ENCODE measurements at places on chromosomes 11 and 22.

GRCh38 chr11:46970913-46971625 is 34.5 kb downstream of the CSTPP1 start:
- no peak for DNase-seq

GRCh38 chr11:44608991-44609782 is 43.7 kb downstream of the CD82 start:
- no peak for DNase-seq

DNA sequence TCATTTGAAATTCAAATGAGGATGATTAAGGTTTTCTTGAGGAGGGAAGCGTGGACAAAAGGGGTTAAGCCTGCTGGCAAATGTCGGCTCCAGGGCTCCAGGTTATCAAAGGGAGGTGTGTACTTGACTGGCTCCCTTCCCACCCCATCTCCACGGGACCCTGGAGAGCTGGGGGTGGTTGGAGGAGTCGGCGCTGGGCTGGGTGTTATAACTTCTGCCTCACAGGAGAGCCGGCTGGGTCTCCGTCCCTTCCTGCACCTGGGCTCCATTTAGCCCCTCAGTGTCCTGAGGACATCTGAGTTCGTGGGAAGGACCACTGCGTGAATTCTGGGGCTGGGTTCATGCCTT is 15.6 kb downstream of the POU2F3 start:
- DNase-seq: no peak

- DNase-seq: peak; percentile 84
Measured at GRCh38 chr22:32961497-32961896, 96.7 kb downstream of the SYN3 start.

- DNase-seq: peak; percentile 42
Measured at GRCh38 chr11:118258410-118258809, 5.7 kb downstream of the MPZL2 start.

- DNase-seq: no peak
Measured at GRCh38 chr11:2406451-2406850, 5.9 kb downstream of the TSSC4 start.

DNA sequence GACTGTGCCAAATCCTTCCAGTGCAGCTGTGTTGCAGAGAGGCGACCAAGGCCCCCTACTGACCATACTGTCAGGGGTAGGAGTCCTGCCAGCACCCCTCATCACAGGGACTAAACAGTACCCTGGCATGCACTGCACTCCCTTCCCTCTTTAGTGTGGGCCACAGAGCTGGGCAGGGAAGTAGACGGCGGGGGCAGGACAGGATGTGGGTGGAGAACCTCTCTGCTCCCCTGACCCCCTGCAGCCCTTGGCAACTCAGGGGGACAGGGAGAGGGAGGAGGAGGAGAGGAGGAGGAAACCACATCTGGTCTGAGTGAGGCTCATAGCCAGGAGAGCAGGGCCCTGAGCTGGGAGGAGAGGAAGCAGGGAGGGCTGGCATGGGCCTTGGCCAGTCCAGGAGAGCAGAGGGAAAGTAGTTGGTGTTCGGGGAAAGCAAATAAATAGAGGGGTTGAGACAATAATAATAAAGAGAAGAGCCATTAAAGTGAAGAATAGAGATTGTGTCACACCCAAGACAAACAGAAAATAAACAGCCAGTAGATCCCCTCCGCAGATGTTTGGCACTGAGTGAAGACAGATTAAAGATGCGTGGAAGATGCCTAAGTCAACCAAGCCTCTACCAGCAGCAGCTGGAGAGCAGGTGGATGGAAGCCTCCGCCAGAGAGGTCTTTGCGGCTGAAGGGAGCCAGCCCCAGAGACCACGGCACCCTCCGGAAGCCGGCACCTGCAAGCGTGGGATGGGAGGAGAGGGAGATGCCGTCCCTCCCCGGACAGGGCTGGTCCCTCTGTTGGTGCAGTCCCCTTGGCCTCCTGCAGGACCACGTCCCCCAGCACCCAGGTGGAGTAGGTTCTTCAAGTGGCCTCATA is 61.5 kb downstream of the RPUSD4 start:
- DNase-seq: peak; percentile 18

- no peak for DNase-seq
Measured at GRCh38 chr22:46858181-46858771, 95.8 kb downstream of the TBC1D22A start.

GRCh38 chr11:104856607-104857006 is 41.7 kb downstream of the CASP12 start:
- no peak for DNase-seq

- DNase-seq: no peak
Measured at GRCh38 chr11:45133878-45134277, 12.6 kb upstream of the PRDM11 start.

- peak; percentile 61 for DNase-seq
Measured at GRCh38 chr11:114280696-114281095, 15.5 kb upstream of the NNMT start.

- DNase-seq: no peak
Measured at GRCh38 chr11:6319001-6319703, 1.1 kb downstream of the CAVIN3 start.

DNA sequence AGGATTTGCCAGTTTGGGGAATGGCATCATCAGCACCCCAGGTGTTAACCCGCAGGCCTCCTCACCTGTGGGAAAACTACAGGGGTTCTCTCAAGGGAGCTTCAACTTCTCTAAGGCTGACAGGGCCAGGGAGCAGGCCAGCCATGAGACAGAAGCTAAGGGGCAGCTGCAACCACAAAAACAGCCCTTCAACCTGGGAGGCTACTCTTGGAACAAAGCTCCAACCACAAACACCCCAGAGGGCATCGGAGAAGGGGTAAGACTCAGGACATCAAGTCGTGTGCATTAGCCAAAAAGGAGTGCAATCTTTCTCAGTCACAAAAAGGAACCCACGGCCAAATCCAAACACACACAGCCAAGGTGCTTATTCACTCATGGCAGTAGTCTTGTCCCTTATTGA is 103.0 kb downstream of the PLEKHA7 start:
- DNase-seq: no peak

DNA sequence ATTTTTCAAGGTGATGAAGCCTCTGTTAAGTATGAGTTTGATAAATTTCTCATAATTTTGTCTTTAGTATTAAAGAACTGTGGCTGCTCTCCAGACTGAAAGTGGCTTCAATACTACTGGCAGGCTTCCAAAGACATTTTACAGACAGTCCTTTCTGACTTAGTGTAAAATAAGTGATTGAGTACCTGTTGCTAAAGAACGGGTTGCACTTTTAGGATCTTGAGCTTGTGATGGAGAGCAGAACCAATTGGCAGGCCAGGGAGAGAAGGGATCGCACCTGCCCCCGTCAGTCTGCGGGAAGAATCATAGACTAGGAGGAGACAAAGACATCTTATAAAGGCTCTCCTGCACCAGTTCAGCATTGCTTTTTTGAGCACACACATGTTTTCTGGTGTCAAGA is 4.4 kb downstream of the NCAM1 start:
- DNase-seq: no peak

DNA sequence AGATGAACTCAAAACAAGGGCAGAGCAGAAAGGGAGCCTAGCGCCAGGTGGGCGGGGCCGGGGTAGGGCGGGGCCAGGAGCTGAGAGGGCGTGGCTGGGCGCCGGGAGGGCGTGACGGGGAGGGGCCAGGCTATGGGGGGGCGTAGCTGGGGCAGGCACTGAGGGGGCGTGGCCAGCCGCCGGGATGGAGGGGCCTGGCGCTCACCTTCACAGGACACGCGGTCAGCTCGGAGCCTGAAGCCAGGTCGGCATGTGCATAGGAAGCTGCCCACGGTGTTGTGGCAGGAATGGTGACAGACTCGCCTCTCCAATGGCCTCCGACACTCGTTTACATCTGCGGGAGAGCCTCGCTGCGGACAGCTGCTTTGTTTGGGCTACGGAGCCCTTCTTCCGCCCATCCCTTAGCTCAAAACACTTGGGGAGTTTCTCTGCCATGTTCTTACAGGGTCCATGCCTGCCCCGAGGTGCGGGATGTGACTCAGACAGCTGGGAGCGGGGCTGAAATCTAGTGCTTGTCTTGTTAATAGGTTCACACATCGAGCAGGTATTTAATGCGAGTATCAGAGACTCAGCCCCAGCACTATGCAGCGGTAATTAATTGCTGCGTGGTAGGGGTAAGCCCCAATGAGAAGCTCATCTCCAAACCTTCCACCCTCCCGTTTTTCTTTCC is 13.4 kb downstream of the VWCE start:
- peak; percentile 82 for DNase-seq

GRCh38 chr11:1392561-1392960 is 2.8 kb downstream of the BRSK2 start:
- no peak for DNase-seq

DNA sequence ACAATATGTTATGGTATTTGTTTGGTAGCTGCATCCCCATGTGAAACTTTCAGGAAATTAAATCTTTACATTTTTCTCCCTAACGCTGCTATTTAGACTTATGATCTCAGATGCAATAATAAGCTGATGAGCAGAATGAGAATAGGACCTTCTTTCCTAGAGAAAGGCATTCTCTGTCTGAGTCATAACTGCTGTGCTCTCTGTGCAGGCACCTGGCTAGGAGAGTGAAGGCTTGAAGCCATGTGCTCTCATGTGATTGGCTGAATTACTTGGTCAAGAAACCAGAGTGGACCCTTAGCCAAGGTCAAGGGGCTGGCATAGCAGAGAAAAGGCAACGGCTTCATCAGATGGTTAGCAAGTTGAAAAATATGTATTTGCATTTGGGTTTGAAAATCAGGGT is 185.0 kb downstream of the ADAMTS15 start:
- DNase-seq: no peak

DNA sequence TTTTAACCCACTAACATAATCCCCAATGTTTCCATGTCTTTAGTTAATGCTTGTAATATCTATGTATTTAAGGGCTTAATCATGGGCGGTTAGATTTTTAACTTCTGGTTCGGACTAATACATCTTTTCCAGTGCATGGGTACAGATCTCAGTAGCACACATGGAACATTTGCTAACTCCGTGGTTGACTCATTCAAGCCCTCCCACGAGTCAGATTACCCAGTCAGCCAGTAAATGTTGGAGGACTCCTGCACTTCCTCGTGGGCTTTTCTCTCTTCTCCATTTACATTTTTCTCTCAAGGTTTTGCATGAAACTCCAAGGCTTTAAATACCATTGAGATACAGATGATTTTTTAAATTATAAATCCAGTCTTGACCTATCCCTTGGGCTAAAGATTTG is 313.9 kb downstream of the ST3GAL4 start:
- no peak for DNase-seq

DNA sequence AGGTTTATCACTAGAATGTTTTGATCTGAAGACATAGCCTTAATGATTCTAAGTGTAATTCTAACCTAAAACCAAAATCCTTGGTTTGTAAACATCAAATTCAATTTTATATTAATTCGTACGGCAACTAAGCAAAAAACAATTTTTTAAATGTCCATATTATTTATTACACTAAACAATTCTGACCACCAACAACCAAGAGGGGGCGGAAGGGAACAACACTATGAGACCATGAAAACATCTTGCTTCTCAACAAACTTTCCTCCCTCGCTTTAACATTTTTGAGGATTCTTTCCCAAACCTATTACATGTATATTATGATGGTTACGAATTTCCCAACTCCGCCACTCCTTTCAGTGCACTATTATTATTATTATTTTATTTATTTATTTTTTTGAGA is 6.5 kb upstream of the UCP2 start:
- DNase-seq: peak; percentile 58

DNA sequence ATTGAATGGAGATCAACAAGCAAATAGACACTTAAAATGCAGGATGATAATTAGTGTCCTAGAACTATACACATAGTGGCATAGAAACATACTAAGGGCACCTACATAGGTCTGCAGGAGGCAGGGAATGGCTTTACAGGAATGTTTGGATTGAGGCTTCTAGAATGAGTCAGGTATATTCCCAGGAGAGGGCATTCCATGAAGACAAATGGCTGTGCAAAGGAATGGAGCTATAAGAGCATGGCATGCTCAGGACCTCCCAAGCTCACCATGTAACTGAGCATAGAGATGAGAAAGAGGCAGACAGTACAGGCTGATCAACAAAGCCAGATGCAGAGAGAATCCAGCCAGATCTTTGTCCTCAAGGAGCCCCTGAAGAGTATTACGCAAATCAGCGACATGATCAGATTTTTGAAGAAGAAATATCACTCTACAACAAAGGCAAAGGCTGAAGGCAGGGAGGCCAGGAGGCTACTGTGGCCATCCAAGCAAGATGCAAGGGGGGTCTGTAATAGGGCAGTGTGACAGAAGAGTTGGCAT is 211.1 kb upstream of the MTNR1B start:
- DNase-seq: no peak

GRCh38 chr11:21794306-21794705 is 398.6 kb upstream of the ANO5 start:
- no peak for DNase-seq

GRCh38 chr11:73856031-73856567 is 20.5 kb downstream of the COA4 start:
- no peak for DNase-seq

DNA sequence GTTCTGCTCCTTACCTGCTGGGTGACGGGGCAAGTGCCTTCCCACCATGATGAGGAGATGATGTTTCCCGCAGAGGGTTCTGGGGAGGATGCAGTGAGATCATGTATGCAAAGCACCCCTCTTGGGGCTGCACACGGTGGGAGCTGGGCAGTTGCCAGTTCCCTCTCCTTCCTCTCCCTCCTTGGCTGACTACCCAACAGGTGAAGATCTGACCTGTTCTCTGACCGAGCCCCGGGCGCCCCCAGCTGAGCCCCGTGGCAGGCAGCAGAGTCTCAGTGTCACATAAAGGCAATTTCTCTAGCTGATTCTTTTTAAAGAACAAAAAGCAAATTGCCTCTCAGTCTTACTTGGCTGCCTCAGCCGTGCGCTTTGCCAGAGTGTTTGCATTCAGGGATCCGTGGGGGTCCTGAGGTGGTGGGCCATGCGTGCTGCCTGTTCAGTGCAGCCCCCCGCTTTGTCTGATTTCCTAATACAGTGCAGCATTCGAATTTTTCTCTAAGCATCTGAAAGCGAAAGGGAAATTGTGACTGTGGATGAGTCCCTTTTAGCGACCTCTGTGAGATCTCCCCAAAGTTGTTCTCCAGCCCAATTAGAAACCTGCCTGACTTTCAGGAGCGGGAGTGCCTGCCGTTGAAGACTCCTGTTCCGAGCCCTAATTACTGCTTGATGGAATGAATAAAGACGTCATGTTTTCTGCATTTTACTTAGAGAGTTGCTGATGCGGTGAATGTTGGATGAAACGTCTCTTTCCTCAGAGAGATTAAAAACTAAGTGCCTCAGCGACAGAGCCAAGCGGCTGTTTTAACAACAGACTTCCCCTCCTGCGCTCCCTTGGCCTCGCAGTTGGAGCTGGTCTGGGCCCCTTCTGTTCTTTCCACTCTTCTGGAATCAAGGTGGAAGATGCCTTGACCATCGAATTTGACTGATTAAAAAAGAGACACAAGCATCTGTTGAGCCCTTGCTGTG is 86.0 kb downstream of the GRIK4 start:
- no peak for DNase-seq

- no peak for DNase-seq
Measured at GRCh38 chr22:45881524-45881875, 95.5 kb downstream of the WNT7B start.

GRCh38 chr11:114416441-114416961 is 16.0 kb downstream of the RBM7 start:
- peak; percentile 18 for DNase-seq

DNA sequence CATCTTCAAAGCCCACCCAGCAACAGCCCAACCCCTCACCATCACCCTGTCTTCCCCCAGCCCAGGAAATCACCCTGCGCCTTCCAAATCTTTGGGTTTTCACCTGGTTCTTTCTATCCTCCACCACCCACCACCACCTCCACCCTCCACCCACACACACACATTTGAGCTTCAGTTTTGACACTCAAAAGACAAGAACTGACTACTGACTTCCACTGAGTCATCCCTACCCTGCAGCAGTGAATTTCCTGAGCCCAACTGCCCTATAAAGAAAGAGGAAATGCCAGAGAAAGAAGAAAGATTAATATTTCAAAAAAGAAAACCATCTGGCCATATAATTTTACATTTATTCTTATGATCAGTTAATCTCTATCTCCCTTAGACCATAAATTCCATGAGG is 137.5 kb downstream of the CHST1 start:
- peak; percentile 14 for DNase-seq
